Stimulated activated CD4-positive, alpha-beta T cell treated with anti-CD3 and anti-CD28 coated beads, Interleukin-1b, Interleukin-23, amount 100 ng/mL, for 1 hour (primary cell): ENCODE measurements at places on chromosomes 3 and 15.

GRCh38 chr3:28449398-28449797, 100.8 kb upstream of the AZI2 start:
- DNase-seq: no peak

DNA sequence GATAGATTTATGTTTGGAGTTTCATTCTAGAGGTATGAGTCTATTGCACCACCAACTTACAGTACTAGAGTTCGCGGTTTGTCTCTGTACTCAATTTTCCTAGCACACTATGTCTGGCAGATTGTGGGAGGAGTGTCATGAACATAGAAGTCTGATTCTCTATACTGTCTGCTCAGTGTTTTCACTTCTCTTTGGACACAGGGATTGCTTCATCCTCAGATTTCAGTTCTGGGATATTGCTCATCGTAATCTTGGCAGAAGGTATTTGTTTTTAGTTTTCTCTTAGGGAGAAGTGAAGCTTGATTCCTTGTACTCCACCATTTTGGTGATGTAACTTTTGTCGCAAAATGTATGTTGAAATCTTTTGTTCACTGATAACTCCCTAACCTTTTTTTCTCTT, 27.8 kb upstream of the AZI2 start:
- no peak for DNase-seq

DNA sequence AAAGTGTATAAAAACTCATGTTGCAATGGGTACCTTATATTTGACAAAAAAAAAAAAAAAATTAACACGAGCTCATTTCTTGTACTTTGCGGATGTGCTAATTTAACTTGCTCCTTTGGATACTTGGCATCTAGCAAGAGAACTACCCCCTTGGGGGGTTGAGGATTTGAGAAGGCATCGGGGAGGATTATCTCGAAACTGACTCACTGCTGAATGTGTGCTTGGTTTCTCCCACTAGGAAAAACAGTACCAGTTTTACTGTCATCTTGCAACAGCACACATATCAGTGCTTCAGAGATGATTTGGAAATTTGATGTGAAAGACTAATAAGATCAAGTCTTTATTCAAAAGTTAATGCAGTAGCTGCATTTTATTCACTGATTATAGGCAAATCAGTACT, 891 bp downstream of the EXOG start:
- no peak for DNase-seq

- DNase-seq: no peak
These were observed 117.4 kb upstream of the ADAMTS9 start for GRCh38 chr3:64805248-64805647.

- DNase-seq: no peak
These were observed 136.9 kb downstream of the NSMCE3 start for GRCh38 chr15:29132735-29133181.
